ENCODE measurements at places on chromosomes 5 and 9.

GRCh38 chr9:70438341-70438928 lies 24.0 kb upstream of the KLF9 start:
- H3K4me1 ChIP-seq: no peaks in the 10 kb centered on the region
- no peaks in the 10 kb centered on the region for H3K36me3 ChIP-seq
- DNase-seq: no peak
- H3K27me3 ChIP-seq: no peaks in the 10 kb centered on the region

DNA sequence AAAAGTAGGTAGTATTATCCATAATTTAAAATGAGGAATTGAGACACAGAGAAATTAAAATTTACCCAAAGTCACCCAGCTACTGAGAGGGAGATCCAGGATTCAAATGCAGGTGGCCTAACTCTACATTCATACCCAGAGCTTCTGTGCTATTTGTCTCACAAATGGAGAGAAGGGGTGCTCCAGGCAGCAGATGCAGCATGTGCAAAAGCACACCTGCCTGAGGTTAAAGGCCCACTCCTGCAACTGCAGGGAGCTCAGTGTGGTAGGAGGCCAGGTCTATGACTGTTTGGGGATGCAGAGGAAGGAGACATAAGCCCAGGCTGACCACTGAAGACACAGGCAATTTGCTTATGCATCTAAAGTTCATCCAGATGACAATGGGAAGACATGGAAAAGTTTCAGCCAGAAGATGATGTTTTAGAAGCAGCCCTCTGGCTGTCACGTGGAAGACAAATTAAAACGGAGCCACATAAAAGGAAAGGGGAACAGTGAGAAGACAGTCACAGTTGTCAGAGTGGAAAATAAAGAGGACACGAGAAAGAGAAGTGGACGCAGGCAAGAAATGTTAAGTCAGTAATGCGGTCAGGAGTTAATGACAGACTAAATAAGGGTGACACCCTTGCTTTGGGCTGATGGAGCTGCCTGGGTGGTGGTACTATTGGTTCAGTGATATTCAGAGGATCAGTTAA lies 214.7 kb downstream of the EBF1 start:
- no peak overlapping the region for H3K27ac ChIP-seq
- no peak for DNase-seq
- no peaks in the 10 kb centered on the region for H3K36me3 ChIP-seq
- H3K4me1 ChIP-seq: no peaks in the 10 kb centered on the region

DNA sequence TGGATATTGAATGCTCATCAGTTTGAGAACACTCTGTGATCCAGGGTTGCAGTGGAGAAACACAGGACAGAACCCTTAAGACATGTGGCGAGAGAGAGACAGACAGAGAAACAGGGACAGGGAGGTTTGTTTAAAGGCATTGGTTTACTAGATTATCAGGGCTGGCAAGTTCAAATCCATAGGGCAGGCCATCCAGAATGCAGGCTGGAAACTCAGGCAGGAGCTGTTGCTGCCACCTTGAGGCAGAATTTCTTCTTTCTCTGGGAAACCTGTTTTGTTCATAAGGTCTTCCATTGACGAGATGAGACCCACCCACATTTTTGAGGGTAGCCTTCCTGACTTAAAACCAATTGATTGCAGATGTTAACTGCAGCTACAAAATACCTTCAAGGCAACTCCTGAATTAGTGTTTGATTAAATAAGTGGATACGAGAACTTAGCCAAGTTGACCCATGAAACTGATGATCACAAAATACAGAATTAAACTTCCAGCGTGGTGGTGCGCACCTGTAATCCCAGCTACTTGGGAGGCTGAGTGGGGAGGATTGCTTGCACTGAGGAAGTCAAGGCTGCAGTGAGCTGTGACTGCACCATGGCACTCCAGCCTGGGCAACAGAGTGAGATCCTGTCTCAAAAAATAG lies 55.9 kb downstream of the NSUN2 start:
- no peak for DNase-seq
- no peak overlapping the region for H3K4me3 ChIP-seq
- H3K27me3 ChIP-seq: no peaks in the 10 kb centered on the region
- no peaks in the 10 kb centered on the region for H3K4me1 ChIP-seq

DNA sequence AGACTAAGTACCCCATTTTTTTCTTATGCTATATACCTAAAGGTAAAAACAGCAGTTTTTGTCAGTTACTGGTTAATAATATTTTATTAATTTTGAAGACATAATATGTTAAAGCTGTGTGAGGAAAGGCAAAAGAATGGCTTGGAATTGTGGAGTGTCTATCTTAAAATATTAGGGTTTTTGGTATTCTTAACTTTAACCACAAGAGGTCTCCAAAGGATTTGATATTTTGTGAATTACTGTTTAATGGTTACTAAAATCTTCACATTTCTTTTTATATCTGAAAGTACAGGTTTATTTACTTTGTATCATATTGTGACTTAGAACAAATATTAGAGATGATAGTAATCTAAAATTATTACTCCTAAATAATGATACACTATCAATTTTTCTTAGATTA lies 32.0 kb upstream of the DHFR start:
- H3K27ac ChIP-seq: no peak overlapping the region
- DNase-seq: no peak
- no peaks in the 10 kb centered on the region for H3K27me3 ChIP-seq
- no peaks in the 10 kb centered on the region for H3K36me3 ChIP-seq

GRCh38 chr5:9483243-9483642 lies 62.6 kb downstream of the SEMA5A start:
- H3K27ac ChIP-seq: no peak overlapping the region
- no peak overlapping the region for H3K4me3 ChIP-seq
- H3K4me1 ChIP-seq: no peaks in the 10 kb centered on the region
- no peak for DNase-seq
- no peaks in the 10 kb centered on the region for H3K27me3 ChIP-seq
- H3K36me3 ChIP-seq: no peaks in the 10 kb centered on the region

DNA sequence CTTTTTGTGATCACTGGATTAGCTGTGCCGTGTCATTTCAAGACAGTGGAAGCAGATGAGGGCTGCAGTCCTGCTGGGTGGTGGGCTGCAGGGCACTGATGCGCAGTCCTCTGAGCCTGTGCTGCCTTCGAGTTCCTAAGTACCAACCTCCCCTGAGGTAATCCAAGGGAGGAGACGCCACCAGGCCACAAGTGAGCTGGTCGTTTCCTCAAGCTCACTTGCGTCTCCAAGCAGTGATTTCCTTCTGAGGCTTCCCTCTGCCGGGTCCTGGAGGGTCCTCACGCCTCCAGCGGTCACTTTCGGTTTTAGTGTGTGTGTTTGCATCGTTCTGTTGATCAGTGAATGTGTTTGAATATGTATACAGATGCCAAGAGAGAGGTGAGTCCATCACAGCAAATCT lies 115.7 kb downstream of the TRIO start:
- DNase-seq: no peak
- no peak overlapping the region for H3K27ac ChIP-seq

GRCh38 chr5:181265092-181265671 lies 4.2 kb upstream of the TRIM52 start:
- peaks cover 2% of the 10 kb centered on the region for H3K4me1 ChIP-seq
- no peak overlapping the region for H3K4me3 ChIP-seq
- no peak for DNase-seq
- H3K36me3 ChIP-seq: peaks cover 9% of the 10 kb centered on the region
- H3K27me3 ChIP-seq: no peaks in the 10 kb centered on the region

DNA sequence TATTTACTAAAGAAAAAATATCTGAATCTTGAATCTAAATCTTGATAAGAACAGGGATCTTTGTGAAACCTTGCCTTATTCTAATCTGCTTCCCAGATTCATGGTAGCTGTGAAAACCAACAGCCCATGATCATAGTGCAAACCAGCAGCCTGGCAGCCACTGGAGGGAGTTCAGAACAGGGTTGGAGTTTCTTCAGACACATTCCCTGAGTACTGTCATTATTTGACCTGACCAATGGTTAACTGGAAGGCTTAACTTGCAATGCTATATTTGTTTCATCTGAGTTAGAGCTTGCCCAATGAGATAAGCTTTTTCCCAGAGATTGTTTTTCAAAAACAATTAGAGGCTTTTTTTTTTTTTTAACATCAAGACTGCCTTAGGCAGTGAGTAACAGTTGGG lies 47.8 kb downstream of the LOX start:
- H3K4me3 ChIP-seq: no peak overlapping the region
- H3K27me3 ChIP-seq: no peaks in the 10 kb centered on the region
- H3K27ac ChIP-seq: no peak overlapping the region
- DNase-seq: no peak

GRCh38 chr5:156380848-156381247 lies 53.9 kb downstream of the SGCD start:
- no peak overlapping the region for H3K4me3 ChIP-seq
- DNase-seq: no peak
- H3K36me3 ChIP-seq: no peaks in the 10 kb centered on the region
- no peaks in the 10 kb centered on the region for H3K4me1 ChIP-seq

GRCh38 chr5:36056422-36056821 lies 10.3 kb downstream of the UGT3A2 start:
- no peaks in the 10 kb centered on the region for H3K36me3 ChIP-seq
- no peak overlapping the region for H3K27ac ChIP-seq
- no peak for DNase-seq
- no peaks in the 10 kb centered on the region for H3K4me1 ChIP-seq
- H3K27me3 ChIP-seq: no peaks in the 10 kb centered on the region

- H3K4me3 ChIP-seq: no peak overlapping the region
- DNase-seq: no peak
- H3K27me3 ChIP-seq: no peaks in the 10 kb centered on the region
- peaks cover 65% of the 10 kb centered on the region for H3K36me3 ChIP-seq
Observed at GRCh38 chr5:148401604-148402003, 17.8 kb downstream of the FBXO38 start.

- DNase-seq: no peak
- H3K4me1 ChIP-seq: no peaks in the 10 kb centered on the region
- H3K4me3 ChIP-seq: no peak overlapping the region
- H3K27me3 ChIP-seq: no peaks in the 10 kb centered on the region
- no peak overlapping the region for H3K27ac ChIP-seq
Observed at GRCh38 chr5:45261125-45261524, 435.1 kb downstream of the HCN1 start.

GRCh38 chr5:149452007-149452664 lies 73.0 kb upstream of the IL17B start:
- no peak for DNase-seq
- H3K4me3 ChIP-seq: no peak overlapping the region
- no peaks in the 10 kb centered on the region for H3K36me3 ChIP-seq

GRCh38 chr5:79602889-79603288 lies 9.4 kb upstream of the TENT2 start:
- H3K4me1 ChIP-seq: no peaks in the 10 kb centered on the region
- no peak overlapping the region for H3K27ac ChIP-seq
- no peak overlapping the region for H3K4me3 ChIP-seq
- H3K36me3 ChIP-seq: no peaks in the 10 kb centered on the region

DNA sequence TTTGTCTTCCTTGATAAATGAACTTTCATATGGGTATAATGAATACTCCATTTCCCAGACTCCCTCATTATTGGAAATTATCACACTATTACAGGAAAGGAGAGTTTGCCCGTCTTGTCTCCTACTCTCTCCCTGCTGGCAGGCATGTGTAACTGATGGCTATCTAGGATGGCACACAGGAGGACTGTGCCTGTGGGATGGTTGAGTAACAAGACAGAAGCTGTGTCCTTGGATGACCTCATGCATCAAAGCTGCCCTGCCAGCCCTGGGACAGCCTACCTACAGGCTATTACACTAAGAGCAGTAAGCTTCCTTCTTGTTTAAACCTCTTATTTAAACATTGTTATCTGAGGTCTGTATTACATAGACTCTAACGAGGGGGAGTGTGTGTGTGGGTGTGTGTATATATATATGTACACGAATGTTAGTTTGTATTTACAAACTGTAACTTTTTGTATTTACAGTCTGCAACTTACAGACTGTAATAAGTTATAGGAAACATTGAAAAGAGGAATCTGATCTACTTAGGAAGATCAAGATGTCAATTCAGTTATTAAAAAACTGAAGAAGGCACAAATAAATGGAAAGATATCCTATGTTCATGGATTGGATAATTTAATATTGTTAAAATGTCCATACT lies 247.6 kb upstream of the ACO1 start:
- no peaks in the 10 kb centered on the region for H3K27me3 ChIP-seq
- no peak overlapping the region for H3K27ac ChIP-seq
- H3K4me1 ChIP-seq: no peaks in the 10 kb centered on the region
- no peak overlapping the region for H3K4me3 ChIP-seq
- DNase-seq: no peak

DNA sequence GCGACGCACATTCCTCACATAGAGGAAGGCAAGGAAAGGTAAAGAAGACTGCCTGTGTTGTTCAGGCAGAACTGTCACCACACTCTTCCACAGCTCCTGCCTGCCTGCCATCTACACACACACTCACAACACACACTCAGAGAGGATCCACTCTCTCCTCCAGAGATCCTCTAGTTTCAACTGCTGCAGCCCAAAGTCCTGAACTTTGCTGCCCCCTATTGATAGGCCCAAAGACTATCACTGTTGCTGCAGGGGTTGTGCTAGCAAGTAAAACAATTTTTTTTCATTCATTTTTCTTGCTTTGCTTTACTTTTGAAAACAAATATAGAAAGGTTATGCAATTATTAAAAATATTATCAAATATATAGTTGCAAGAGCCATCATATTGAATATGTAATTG lies 5.9 kb upstream of the CFAP90 start:
- H3K27me3 ChIP-seq: no peaks in the 10 kb centered on the region
- peaks cover 9% of the 10 kb centered on the region for H3K36me3 ChIP-seq
- peaks cover 10% of the 10 kb centered on the region for H3K4me1 ChIP-seq
- DNase-seq: no peak
- H3K4me3 ChIP-seq: no peak overlapping the region

- H3K4me3 ChIP-seq: no peak overlapping the region
- H3K36me3 ChIP-seq: no peaks in the 10 kb centered on the region
- H3K4me1 ChIP-seq: no peaks in the 10 kb centered on the region
- H3K27ac ChIP-seq: no peak overlapping the region
Observed at GRCh38 chr5:34616651-34617050, 39.5 kb upstream of the RAI14 start.

- H3K27me3 ChIP-seq: no peaks in the 10 kb centered on the region
- no peak overlapping the region for H3K27ac ChIP-seq
- H3K36me3 ChIP-seq: no peaks in the 10 kb centered on the region
- H3K4me1 ChIP-seq: no peaks in the 10 kb centered on the region
- no peak for DNase-seq
- H3K4me3 ChIP-seq: no peak overlapping the region
Observed at GRCh38 chr5:127406326-127407121, 110.9 kb upstream of the PRRC1 start.

- no peaks in the 10 kb centered on the region for H3K27me3 ChIP-seq
- H3K36me3 ChIP-seq: no peaks in the 10 kb centered on the region
- no peak overlapping the region for H3K27ac ChIP-seq
- no peak for DNase-seq
- no peaks in the 10 kb centered on the region for H3K4me1 ChIP-seq
- H3K4me3 ChIP-seq: no peak overlapping the region
Observed at GRCh38 chr9:91411096-91411771, 12.4 kb downstream of the NFIL3 start.

- H3K4me1 ChIP-seq: no peaks in the 10 kb centered on the region
- H3K27ac ChIP-seq: no peak overlapping the region
- no peaks in the 10 kb centered on the region for H3K27me3 ChIP-seq
- no peak overlapping the region for H3K4me3 ChIP-seq
- no peaks in the 10 kb centered on the region for H3K36me3 ChIP-seq
Observed at GRCh38 chr5:136228136-136228757, 35.3 kb upstream of the SMIM32 start.
